ENCODE measurements at places on chromosomes 16 and 17. TPM values are rescaled to one million over a fixed set of nuclear protein-coding genes. Genes with fewer than 3 reads are reported as not detected.

KRT20 gene
- total RNA-seq: 0.28 TPM

RAPGEFL1 gene
- 2.8 TPM for total RNA-seq

TBC1D3G gene
- not detected for total RNA-seq

PRMT7 gene
- total RNA-seq: 29.9 TPM

KRTAP2-2 gene
- not detected for total RNA-seq

MAP2K3 gene
- total RNA-seq: 174 TPM

KRTAP9-8 gene
- total RNA-seq: not detected

SOX15 gene
- 0.39 TPM for total RNA-seq

MPP2 gene
- total RNA-seq: 1.9 TPM

SMPD3 gene
- total RNA-seq: 0.31 TPM

DRC3 gene
- 2.2 TPM for total RNA-seq

ADAM11 gene
- total RNA-seq: 2.3 TPM

EVPLL gene
- total RNA-seq: not detected
